HFF-Myc (cell line): ENCODE measurements at places on chromosomes 1 and 21.

- DNase-seq = no peak
Measured at GRCh38 chr21:45562965-45563364, 20.7 kb upstream of the SLC19A1 start.

GRCh38 chr1:201883266-201883665, 5.4 kb upstream of the SHISA4 start:
- no peak for DNase-seq

DNA sequence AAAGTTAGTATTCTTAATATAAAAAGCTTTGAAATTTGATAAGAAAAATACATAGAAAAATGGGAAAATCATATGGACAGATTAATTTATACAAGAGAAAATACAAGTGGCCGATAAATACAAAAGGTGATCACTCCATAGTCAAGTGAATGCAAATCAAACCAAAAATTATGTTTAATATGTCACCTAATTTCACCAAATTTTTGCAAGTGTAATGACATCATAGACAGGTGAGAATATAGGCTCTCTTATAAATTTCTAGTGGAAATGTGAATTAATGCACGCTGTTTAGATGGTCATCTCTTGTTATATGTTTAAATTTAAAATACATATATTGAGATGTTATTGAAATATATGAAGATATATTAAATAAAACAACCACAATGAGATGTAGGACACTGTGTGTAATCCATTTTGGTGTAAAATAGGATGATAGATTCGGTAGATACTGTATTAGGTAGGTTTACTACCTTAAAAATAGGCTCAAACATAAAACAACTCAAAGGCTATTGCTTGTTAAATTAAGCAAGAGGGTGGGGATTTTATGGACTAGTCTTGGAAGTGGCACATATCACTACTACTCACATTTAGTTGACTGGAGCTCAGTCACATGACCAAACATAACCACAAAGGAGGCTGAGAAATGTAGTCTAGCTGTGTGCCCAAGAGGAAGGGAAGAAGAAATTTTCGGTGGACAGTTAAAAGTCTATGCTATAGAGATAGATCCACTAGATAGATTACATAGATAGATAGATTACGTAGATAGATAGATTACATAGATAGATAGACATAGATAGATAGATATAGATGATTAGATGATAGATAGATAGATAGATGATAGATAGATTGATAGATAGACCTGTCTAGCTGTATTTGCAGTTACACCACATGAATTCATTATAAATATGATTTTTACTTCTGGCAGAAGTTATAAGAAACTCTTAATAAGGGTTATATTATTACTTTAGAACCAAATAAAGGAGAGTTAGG, 9.2 kb downstream of the INSL5 start:
- DNase-seq = no peak

GRCh38 chr1:56578138-56578962, 1.0 kb downstream of the PLPP3 start:
- DNase-seq = no peak

DNA sequence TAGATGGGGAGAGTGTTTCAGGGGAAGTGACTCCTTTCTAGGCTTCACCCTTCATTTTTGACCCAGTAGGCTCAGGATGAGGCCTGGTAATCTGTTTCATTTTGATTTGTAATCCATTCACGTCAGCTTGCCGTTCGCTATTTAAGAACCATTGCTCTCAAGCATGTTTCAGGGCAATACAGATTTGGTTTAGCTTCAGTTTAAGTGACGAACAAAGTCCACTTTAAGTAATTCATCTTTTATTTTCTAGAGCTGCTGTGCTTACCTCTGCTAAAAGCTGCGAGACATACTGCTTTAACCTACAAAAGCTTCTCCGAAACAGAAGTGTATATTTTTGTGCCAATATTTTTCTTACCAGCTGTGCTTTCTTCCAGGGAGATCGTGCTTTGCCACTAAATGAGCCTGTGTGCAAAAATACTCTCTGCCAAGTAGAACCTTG, 8.9 kb upstream of the FMO3 start:
- no peak for DNase-seq

- DNase-seq = no peak
Measured at GRCh38 chr1:215797859-215798258, 230.8 kb downstream of the KCTD3 start.

- DNase-seq = no peak
Measured at GRCh38 chr1:109277434-109278204, 5.3 kb downstream of the PSRC1 start.

DNA sequence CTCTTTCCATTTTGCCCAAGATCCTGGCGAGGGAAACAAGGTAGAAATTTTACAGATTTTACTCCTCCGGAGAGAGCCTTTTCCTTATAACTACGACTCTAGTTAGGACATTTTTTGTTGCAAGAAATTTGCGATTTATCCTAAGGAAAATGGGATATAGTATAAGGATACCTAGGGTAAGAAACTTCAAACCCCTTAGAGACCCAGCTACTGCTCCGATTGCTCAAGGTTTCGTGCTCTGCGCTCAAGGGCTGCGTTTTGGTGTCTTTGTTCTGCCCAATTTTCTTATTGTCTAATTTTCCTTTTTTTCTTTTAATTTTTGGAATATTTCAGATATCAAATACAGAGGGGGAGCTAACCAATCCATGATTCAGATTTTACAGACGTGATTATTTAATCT, 1.5 kb downstream of the TTC3 start:
- no peak for DNase-seq

DNA sequence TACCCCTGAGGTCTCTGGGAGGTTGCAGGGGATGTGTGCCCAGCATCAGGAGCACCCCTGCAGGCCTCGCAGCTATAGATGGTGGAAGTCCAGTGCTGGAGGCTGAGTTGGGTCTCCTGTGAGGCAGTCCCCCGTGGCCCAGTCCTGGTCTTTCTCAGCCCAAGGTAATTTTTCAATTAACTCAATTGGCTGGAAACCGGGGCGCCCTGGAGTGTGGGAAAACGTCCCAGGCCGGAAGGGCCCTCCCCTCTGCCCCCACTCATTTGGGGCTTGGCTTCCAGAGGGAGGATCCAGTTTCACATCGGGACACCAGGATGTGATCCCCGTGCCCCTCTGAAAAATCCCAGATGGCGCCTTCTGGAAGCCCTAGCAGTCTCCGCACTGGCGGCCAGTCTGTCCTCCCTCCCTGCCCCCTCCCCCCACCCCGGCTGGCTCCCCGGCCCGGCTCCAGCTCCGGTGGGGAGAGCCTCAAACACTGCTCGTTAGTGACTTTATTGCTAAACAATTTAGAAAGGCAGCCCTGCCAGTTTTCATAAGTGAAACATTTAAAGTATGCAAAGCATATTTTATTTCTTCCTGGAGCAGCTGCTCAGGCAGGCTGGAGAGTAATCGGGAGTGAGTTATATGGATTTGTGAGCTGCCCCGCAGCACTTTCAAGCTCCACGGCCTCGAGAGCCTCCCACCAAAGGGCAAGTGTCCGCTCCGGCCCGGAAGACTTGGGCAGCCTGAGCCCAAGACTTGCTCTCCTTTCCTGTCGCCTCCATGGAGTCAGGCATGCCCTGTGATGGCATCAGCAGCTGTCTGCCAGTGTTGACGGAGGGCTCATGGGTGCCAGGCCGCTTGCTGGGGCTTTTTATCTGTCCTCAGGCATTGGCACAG, 208.2 kb upstream of the TMEM51 start:
- peak; percentile 67 for DNase-seq

GRCh38 chr1:167137793-167138510, 44.1 kb downstream of the STYXL2 start:
- no peak for DNase-seq

- no peak for DNase-seq
Measured at GRCh38 chr1:194734970-194735369, 1548.6 kb upstream of the B3GALT2 start.

DNA sequence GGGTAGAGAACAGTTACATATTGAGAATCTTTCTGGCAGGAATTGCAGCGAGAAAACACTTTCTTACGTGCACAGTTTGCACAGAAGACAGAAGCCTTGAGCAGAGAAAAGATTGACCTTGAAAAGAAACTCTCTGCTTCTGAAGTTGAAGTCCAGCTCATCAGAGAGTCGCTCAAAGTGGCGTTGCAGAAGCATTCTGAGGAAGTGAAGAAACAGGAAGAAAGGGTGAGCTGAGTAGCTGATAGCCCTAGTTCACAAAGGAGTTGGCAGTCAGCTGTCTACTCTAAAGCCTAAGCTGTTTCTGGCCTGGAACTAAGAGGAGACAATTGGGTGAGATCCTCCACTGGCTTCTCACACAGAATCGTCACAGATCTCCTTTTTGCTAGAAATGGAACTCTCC, 20.3 kb upstream of the SH3BGRL3 start:
- DNase-seq = no peak

DNA sequence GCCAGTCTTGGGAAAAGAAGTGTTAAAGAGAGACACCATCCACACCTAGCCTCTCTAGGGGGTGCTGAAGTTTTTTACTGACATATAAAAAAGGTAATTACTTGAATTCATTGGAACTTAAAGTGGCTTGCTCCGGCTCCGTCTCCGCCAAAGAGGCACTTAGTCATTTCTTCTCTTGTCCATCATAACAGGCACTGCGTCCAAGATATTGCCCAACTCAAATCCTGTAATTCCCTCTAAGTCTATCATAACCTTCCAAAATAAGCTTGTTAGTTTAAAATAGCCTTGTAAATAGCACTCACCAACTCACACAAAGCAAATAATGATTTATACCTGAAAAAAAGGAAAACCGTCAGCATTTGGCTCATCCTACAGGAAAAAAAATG, 160.5 kb downstream of the ZBTB18 start:
- no peak for DNase-seq

GRCh38 chr1:233679030-233679429, 65.1 kb downstream of the KCNK1 start:
- no peak for DNase-seq

- no peak for DNase-seq
Measured at GRCh38 chr1:75174031-75174760, 40.0 kb downstream of the LHX8 start.

GRCh38 chr1:202227053-202227672, 33.6 kb downstream of the LGR6 start:
- no peak for DNase-seq

GRCh38 chr1:36771240-36771639, 263.1 kb downstream of the GRIK3 start:
- no peak for DNase-seq

DNA sequence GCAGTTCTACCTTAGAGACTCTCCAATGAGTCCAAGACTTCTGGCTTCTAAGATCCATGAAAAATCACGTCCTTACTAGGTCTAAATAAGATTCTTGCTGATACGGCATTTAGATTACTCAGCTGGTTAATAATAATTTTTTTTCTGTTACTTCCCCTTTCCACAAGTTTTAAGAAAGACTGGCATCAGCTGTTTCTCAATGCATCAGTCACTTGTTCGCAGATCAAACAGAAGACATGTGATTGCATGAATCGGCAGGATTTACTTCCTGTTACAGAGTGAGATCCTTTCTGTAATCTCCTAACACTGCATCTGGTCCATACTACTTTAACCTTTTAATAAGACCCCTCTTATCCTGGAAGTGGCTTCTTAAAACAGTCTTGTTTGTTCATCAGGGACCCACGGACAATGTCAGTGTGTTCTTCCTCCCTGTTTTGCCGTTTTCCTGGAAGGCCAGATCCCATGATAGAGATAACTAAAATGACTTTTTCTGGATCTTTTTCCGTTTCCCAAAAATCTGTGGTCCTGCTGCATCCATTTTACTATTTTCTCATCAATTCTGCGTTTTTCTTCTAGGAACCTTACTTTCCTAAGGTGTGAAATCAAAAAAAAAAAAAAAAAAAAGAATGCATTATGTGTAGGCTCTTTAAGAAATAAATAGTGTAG, 6.1 kb downstream of the NPL start:
- DNase-seq = no peak

GRCh38 chr1:84912726-84913554, 19.9 kb upstream of the LPAR3 start:
- no peak for DNase-seq

DNA sequence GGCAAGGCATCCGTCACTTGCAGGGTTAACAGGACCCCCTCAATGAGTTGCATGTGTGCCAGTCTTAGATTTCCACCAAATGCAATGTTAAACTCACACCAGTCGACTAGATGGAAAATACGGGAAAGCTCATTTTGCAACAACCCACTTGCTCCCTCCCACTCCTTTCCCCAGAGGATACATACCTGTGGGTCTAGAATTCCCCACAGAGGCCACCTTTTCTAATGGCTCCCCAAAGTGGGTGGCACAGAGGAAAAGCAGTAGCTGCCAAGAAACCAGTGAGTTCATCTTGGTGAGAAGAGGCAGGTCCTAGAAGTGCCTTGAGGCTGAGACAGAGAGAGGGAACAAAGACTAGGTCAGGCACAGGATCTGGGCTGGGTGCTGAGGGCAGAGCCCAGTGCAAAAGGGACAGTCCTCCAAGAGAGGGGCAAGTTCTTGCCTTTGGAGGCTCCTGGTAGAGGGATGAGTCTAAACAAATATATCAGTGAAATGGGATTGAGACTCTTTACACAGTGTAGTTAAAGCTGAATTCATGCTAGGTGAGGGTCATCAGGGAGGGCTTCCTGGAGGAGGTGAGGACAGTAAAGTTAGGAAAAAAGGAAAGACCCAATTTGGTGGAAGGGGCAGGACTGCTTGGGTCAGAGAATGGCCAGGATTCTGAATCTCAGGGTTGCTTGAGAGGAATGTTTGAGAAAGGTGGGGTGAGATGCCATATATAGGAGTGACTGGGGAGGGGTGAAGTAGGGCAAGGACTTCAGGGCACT, 3.5 kb downstream of the KISS1 start:
- DNase-seq = no peak

DNA sequence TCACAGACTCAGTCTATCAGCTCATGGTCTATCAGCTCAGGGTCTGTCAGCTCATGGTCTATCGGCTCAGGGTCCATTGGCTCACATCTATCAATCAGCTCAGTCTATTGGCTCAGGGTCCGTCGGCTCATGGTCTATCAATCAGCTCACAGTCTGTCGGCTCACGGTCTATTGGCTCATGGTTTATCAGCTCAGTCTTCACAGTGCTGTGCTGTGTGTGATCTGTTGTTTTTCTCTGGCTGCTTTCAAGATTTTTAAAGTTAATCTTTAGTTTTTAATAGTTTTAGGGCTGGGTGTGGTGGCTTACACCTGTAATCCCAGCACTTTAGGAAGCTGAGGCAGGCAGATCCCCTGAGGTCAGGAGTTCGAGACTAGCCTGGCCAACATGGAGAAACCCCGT, 14.4 kb downstream of the C1orf159 start:
- no peak for DNase-seq

GRCh38 chr1:177645491-177646190, 324.2 kb downstream of the SEC16B start:
- DNase-seq = no peak

DNA sequence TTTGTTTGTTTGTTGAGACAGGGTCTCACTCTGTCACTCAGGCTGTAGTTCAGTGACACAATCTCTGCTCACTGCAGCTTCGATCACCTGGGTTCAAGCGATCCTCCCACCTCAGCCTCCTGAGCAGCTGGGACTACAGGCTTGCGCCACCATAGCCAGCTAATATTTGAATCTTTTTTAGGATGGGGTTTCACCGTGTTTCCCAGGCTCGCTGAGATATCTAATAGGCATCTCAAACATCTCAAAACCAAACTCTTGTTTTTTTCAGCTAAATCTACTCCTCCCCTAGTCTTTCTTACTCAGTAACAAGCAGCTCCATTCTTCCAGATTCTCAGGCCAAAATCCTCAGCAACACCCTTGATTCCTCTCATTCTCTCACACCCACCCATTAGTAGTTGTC, 22.0 kb upstream of the SRRM1 start:
- no peak for DNase-seq
